ENCODE measurements at places on chromosomes 12 and 14.
A peak's percentile ranks its signal among the peaks of the same experiment; 100 is the strongest.

- no peak for DNase-seq
These were observed 17.9 kb upstream of the P2RX7 start for GRCh38 chr12:121114806-121115205.

DNA sequence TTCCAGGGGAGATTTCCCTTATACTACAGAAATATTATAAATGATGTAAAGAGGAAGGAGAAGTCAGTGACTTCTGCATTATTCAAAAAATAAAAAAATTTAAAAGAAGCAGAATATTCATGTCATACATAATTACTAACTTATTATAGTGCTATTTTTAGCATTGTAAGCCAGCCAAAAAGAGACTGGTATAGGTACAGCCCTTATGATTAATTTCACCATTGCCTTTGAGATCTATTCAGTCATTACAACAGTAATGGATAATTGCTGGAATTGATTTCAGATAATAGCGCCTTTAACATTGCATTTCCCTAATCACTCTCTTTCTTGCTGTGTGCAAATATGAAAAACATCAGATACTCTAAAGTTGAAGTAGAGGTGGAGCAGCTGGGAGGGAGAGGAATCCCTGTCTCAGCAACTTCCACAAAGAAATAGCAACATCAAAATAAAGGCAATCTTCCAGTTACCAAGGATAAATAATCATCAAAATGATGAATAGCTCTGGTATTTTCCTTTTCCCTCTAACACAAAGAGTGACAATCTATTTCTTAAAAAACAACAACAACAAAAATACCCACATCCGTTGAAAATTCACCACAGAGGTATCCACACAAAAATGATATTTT is 71.8 kb upstream of the OVCH1 start:
- DNase-seq: no peak

DNA sequence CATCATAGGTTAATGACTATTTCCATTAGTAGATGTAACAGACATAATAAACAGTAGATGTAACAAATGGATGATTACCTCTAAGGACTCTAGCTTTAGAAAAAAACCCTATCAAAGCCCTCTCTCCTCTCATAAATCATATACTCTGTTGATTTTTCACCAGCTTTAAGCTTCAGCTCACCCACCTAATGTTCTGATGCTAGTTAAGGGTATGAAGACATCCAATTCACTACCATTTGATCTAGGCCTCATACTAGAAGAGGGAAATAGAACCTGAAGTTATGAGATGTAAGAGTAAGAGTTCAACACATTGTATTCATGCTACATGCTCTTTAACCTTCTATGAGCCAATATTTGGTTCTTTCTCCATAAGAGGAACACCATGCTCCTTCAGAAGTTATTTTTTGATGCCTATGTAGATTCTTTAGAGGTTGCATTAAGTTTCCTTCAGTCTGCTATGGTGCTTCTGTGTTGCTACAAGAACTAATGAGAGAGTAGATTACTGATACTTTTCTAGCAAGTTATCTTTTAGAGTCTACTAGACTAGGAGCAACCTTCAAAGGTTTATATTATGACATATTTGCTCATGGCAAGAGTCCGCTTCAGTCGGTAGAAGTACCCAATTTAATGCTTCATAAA is 16.0 kb downstream of the A2M start:
- no peak for DNase-seq

- no peak for DNase-seq
These were observed 50.0 kb upstream of the BCL2L14 start for GRCh38 chr12:12020762-12021161.

DNA sequence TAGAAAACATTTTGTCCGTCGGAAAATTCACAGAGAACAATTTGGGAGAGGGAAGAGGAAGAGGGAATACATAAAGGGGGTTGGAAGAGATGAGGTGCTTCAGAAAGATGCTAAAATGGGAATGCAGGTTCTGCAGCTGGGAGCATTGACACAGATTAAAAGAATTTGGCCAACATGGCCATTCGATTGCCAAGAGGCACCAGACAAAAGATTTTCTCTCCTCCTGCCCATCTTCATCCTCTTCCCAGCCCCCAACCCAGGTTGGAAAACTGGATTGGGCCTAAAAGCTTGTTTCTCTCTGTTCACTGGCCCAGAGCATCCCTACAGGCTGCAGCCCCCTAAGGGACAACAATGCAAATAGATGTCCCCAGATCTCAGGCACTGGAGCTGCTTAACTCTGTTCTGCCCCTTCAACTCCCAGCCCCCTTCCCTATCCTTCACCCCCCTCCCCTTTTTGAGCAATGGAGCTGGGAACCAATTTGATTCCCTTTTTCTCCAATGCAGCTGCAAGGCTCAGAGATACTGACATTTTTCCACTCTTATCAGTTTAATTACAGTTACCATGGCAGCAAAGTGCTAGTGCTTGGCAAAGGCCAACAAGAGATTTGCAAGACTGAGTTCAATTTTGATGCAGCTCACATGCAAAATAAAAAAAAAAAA is 1.9 kb downstream of the LMO3 start:
- DNase-seq: no peak

DNA sequence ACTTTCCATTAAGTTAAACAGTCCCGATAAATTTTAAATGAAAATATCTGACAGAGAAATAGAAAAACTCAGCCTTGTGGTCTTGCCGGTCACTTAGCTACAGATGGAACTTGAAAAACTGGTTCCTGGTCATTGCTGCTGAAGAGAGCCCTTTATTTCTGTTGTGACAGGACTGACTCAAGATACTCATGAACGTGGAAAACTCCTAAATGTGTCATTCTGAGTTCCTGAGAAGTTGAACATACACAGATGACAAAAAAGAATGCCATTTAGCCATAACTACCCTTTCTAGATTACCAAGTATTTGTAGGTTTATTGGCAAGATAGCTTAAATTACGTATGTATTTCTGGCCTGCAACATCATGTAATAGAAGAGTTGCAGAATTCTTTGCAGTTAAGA is 134.2 kb downstream of the HMGA2 start:
- no peak for DNase-seq

GRCh38 chr14:22564463-22564862 is 24.6 kb downstream of the DAD1 start:
- DNase-seq: no peak

DNA sequence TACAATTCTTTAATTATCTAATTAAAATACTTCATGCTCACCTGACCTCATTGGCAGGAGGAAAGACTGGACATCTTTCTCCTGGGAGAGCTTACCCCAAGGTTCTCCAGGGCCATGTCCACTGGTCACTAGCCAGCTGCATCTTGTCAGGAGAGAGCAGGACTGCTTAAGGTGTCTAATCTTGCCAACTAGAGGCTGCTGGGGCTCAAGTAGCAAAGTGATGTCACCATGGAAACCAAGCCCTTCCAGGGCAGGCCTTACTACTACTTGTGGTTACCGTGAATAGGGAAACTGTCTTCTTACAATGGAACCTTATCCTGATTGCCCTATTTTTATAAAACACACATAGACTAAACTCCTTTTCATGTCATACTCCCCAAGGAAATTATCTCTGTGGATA is 376.4 kb downstream of the SNAPC1 start:
- DNase-seq: no peak

GRCh38 chr14:95056476-95056875 is 100.9 kb downstream of the DICER1 start:
- no peak for DNase-seq

DNA sequence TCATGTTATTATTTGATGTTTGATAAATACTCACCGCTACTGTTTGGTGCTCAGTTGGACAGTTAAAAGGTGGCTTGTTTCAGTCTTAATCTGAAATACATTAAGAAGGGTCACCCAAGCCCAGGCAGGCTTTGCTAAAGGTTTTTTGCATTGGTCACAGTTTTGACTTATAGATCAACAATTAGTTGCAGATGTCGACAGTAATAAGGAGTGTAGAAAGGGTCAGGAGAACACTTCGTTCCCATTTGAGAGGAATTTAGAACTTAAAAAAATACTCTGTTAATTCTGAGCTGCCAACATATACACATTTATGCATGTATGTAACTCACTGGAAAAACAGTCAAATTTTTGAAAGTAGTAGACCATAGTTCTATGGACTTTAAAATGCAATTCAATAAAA is 130.3 kb downstream of the TMEM30B start:
- DNase-seq: no peak

DNA sequence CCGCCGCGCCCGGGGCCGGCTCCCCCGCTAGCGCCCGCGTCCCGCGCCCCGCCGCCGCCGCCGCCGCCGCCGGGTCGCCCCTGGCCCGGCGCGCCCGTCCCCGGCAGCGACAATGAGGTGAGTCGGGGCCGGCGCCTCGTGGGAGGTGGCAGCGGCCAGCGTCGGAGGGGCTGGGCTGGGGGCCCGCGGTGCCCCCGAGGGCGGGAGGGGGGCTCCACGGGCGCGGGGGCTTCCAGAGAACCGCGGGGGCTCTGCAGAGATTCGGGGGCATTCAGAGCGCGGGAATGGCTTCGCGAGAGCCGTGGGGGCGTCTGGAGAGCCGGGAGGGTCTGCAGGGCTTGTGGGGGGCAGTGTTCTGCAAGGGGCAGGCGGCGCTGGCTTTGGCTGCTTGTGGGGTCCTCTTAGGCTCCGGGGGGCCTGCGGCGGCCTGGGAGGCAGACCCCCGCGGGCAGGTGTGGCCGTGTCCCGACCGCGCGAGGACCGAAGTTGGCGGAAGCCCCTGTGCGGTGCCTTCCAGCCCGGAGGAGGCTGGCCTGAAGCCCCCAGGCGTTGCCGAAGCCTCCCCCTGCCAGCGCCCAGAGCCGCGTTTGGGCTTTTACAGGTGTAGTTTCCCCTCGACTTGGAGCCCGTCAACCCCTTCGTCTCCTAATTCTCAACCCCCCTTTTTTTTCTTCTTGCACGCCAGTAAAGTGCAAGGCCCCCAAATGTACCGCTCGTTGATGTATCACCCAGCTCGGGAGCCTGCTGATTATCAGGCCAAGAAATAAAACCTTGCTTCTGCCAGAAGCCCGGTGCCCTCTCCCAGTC is 93.1 kb upstream of the EVL start:
- DNase-seq: peak; percentile 27

GRCh38 chr12:116381744-116382685 is 104.5 kb upstream of the MED13L start:
- no peak for DNase-seq

DNA sequence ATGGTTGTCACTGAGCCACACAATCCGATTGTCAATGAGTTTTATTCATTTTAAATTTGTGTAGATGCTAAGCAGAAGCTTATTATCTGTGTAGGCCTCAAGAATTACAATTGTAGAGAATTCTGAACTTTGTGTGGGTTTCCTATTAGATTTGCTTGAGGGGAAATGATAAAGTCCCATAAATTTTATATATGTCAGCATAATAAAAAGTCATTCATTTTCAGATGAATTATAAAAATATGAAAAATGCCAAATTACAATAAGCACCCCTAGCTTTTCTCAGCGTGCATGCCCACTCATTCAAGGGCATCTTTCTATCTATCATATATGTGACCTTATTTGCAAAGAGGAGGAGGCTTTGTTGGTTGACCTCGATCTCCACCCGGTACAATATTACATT is 1041.1 kb upstream of the FOXG1 start:
- DNase-seq: no peak

DNA sequence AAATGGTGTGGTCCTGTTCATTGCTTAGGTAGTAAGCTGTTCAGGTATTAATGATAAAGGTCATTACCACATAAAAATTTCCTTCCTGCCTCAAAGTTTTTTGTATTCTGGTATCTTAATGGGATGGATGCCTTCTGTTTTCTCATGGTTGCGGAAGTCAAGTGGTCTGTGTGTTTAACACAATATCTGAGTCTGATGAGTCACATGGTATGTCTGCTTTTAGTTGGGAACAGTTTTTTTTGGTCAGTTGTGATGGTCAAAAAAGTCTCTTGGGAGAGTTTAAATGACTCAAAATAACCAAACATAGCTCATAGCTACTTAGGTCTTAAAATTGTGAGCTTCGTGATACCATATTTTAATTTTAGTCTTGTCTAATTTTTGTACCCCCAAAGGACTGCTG is 40.7 kb downstream of the STK38L start:
- no peak for DNase-seq

DNA sequence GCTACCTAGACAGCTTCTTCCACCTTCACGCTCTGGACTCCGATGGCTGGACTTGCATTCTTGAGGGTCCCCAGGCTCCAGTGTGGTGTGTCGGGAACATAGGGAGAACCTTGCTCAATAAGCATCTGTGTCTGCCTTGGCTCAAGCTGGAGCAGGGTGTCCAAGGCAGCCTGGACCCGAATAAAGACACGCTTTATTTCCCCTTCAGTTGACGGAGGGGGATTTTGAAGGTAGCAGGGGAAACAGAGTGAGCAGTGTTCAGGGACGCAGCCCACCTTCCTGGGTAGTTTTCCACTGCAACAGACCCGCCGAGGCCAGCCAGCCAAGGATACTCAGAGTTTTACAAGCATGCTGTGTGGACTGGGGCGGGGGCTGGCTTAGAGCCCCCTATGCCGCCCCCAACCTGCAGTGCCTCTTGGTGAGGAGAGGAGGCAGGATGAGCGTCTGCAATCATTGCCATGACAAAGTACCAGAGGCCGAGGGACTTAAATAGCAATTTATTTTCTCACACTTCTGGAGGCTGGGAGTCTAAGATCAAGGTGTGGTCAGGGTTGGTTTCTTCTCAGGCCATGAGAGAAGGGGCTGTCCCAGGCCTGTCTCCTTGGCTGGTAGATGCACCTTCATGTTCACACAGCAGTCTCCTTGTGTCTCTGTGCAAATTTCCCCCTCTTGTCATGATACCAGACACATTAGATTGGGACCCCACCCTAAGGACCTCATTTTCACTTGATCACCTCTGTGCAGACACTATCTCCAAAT is 201.2 kb downstream of the CHST11 start:
- no peak for DNase-seq

Data from stimulated activated naive CD8-positive, alpha-beta T cell treated with anti-CD3 and anti-CD28 coated beads, Interleukin-15, amount 100 ng/mL, for 72 hours (primary cell).